ENCODE measurements at places on chromosomes 3 and 15.
A peak's percentile ranks its signal among the peaks of the same experiment; 100 is the strongest.

DNA sequence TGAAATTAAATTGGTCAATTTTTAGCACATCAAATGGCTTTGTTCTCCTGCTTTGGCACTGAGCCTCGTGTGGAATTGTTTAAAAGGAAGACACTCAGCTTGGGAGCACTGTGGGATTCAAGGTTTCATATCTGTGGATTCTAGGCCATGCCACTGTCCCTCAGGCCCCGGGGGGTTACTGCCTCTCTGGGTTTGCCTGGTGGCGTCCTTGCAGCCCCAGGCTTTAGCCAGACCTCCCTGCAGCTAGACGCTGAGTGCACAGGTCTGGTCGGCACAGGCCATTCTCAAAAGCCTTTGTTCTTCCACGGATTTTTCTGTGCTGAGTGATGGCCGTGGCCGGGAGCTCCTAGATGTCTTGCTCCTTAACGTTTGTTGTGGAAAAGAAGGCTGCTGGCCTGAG lies 76.2 kb downstream of the CACNA2D3 start:
- DNase-seq: no peak

DNA sequence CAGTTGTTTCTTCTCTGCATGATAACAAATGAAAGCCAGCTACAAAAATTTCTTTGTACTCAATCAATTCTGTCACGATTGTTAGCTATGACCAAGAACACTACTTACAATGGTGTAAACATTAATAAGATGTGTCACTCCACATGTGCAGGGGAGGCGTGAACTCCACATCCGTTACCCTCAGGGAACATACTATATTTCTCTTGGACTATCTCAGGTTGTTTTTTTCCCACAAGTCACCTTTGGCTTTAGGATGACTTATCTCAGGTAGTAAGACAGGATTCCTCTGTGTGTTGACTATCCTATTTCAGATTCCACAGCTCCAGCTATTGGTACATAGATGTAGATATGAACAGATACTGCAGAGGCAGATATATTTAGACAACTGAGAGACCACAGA lies 423.3 kb upstream of the GRM7 start:
- no peak for DNase-seq

DNA sequence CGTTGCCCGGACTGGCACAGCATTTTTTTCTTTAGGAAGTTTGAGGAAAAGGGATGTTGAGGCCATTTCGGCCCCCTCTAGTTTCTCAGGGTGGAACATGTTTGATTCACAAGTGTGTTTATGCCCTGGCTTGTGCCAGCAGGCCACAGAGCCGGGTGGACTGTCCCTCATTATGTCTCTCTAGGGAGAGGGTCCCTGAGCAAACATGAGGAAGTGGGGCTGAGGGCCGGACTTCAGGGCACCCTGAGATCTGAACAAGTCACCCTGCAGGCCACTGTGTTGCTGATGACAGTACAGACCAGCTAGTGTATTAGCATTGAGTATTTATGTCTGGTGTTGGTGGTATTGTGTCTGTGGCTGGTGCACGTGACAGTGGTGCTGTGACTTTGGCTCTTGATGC lies 34.9 kb downstream of the RNU5B-1 start:
- DNase-seq: no peak

DNA sequence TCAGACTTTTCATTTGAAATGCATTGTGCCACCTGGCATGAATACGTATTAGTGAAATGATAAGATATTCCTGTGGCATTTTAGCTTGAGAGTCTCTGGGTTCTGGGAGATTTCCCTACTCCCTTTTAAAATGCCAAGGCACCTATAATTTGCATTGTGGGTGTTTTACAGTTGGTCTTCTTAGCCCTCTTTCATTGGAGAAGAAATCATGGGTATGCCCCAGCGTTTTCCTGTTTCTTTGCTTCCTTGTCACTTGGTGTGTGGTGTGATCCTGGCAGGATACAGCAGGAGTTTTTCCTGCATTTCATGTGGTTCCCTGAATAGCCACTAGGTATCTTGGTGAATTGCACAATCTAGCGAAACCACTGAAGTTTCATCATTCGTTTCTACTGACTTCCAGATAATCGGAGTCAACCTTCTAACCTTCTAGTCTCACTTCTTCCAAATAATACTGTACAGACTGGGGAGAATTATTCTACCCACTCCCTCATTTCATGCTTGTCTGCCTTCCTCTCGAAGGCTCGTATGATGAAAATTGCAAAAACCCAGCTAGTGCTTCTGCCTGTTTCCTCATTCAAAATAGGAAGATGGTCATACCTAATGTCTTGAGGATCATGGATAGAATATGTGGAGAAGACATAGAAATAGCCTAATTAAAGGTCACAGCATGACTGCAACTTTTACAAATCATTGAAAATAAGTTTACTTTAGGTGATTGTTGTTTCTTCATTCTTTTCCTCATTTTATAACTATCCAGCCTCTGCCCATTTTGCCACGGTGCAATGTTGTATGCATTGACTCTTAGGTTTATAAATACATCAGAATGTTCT lies 2.6 kb downstream of the BHLHE40 start:
- peak; percentile 87 for DNase-seq

DNA sequence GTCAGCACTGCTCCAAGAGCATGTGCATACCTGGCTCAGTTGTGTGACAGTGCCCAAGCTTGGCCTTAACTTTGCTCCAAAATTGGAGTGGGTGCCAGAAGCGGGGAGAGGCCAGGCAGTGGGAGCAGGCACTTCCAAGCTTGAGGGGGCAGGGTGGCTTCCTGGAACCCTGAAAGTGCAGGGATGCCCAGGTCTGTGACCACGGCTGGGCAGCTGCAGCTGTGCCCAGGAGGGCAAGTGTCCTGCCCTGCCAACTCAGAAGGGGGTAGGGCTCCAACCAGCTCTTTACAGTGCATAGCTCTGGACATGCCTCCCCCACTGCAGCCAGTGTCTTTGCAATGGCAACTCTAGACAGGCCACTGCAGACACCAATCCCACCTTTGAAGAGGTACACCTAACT lies 478.6 kb downstream of the OTOL1 start:
- DNase-seq: no peak

DNA sequence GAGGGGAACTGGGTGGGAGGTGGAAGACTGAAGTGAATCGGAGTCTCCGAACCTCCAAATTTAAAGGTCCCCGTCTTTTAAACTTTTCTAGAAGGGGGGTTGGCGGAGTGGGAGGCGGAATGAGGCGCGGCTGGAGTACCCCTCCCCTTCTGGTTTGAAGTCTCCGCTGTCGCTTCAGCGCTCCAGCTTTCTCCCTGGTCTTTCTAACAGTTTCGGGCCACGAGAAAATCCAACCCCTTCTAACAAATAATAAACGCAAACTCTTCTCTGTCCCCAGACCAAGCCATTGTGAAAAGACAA lies 2.5 kb upstream of the MECOM start:
- DNase-seq: no peak

GRCh38 chr3:121155028-121155427 lies 247.0 kb downstream of the STXBP5L start:
- DNase-seq: no peak

Data from GM23248 (cell line).